NAMALWA (cell line): ENCODE measurements at places on chromosomes 1 and 21.

- DNase-seq, result no peak
Observed at GRCh38 chr21:45347712-45348499, 57.1 kb upstream of the COL18A1 start.

DNA sequence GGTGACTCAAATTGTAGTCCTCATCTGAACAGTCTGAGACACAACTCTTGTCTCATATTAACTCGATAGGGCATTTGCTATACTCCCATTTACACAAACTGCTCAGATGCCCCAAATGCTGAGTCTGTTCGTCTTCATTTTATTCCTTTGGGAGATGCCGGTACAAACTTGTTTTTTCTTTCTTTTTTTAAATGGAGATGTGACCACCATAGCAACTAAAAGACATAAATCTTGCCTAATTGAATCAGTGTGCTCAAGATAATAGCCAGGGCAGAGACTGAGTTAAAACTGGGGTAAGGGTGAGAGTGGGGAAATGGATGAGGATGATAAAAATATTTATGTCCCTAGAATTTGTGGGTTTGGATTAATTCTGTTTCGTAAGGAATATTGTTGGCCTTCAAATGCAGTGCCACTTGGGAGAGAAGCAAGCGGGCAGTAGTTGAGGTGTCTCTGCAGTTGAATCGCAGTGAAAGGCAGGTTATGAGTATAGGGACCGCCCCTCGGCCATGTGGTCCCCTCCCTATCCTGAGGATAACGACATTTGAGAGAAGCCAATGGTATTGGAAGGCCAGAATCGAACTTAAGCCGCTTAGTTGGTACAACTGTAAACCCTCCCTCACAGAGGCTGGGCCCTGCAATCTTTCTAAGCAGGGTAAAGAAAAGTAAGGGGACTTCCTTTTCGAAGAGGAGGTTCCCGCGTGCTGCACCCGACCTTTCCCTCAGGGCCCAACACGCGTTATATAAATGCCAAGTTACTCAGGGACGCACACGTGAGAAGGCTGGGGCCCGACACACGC lies 859 bp upstream of the LRRC8B start:
- DNase-seq, result peak; percentile 83

- DNase-seq, result no peak
Observed at GRCh38 chr1:245155272-245156040, 671 bp downstream of the KIF26B start.

- no peak for DNase-seq
Observed at GRCh38 chr1:231951374-231951773, 324.8 kb downstream of the DISC1 start.
